Hindlimb muscle (tissue), 1 donor: ENCODE measurements at places on chromosomes 3 and 15. TPM values are rescaled to one million over a fixed set of nuclear protein-coding genes. Genes with fewer than 3 reads are reported as not detected.

DNA sequence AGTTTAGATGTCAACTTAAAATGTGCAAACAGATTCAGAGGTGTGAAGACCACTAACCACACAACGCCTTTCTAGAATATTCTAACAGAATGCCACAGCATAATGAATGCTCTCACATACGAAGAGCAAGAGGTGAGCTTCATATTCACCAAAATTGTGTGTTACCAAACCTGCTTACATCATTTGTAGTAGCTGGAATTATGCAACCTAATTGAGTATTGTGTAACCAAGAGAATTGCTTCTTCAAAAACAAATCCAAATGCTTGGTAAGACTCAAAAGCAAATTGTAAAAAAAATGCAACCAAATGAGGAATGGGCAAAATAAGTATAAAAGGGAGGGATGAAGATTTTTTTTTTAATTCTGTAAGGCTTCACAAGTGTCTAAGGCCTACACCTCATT is 160.7 kb downstream of the TAFA4 start:
- DNase-seq = no peak

ACTC1 gene
- 8,600 TPM for polyA plus RNA-seq

GRCh38 chr3:128879991-128880390 is 571 bp downstream of the ACAD9 start:
- DNase-seq = no peak

- no peak for DNase-seq
Measured at GRCh38 chr3:69993757-69994156, 5.8 kb upstream of the SAMMSON start.

- DNase-seq = no peak
Measured at GRCh38 chr15:92907896-92908712, 8.0 kb downstream of the CHD2 start.

- no peak for DNase-seq
Measured at GRCh38 chr15:62071711-62072308, 5.0 kb downstream of the C2CD4A start.

- no peak for DNase-seq
Measured at GRCh38 chr3:56914646-56915045, 112.9 kb upstream of the ARHGEF3 start.

DNA sequence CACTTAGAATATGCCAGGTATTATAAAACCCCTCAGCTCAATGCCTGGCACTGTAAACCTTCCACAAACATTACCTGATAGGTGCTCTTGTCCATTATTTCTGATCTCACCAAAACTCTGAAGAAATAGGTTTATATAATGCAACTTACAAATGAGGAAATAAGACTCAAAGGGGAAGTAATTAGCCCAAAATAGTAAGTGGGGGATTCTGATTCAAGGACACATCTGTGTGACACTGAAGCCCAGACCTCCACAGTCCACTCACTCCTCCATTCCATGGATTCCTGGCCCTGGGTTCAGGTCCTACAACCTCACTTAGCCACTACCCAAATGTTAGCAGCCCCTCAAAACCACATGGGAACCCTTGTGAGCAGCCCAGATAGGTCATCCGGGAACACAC is 49.9 kb downstream of the TRANK1 start:
- DNase-seq = no peak

DNA sequence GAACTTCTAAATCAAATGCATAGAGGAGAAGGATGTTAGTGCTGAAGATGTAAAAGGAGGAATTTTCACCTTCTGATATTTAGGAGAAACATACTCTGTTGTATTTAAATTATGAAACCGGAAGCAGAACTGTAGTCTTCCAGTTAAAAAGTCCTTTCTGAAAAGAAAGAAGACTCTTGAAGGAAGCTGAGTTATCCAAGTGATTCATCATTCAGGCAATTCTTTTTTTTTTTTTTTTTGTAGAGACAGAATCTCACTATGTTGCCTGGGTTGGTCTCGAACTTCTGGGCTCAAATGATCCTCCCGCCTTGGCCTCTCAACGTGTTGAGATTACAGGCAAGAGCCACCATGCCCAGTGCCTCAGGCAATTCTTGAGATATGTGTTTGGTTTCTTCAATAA is 424.8 kb upstream of the TPM1 start:
- DNase-seq = no peak

- no peak for DNase-seq
Measured at GRCh38 chr3:37995652-37996641, 5.4 kb downstream of the VILL start.

DNA sequence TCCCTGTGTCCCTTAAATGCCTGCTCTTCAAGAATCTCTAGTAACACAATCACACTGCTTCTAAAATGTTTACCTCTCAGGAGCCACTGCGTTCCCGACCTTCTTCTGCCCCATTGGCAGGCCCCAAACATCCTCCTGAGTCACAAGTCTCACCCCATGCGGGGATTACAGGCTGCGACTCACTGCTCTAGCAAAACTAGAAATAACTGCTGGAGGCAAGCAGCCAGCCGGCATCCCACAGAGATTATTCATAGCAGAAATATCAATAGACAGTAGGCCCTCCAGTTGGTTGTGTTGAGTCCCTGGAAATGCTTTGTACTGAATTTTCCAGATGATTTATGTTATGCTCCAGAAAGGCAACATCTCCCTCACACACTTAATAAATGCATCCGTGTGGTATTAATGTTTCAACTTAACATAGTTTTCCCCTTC is 64.8 kb downstream of the RFTN1 start:
- peak; percentile 34 for DNase-seq

- DNase-seq = peak; percentile 19
Measured at GRCh38 chr3:130839813-130840212, 54.1 kb upstream of the ATP2C1 start.

SCN11A gene
- 4.0 TPM for polyA plus RNA-seq

DNA sequence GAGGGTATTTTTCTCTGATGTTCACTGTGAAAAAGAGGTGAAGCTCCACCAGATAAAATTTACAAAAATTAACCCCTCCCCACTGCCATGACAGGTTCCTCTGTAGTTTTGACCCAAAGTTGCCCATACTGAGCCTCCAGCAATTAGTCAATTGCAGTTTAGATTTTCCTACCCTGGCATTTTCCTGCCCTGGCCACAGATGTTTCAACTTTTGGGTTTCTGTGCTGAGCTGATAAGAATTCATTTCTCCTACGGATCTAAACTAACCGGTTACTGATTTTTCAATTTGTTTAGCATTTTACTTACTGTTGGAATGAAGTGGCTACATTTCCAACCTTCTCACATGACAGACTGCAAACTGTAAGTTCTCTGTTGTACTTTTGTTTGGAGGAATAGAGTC is 1346.1 kb upstream of the EPHA6 start:
- DNase-seq = no peak

DNA sequence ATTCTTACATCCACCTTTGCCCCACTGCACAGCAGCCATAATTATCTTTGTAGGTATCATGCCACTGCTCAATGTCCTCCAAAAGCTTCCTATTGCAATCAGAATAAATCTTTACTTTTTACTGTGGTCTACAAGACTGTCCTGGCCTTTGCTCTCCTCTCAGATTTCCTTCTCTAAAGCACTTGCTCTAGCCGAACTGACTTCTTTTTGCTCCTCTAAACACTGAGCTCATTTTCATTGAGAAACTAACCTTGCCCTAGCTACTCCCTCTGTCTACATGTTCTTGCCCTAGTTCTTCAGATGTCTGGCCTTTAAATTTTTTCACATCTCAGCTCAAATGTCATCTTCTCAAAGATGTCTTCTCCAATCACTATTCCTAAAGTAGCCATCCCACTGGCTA is 342.8 kb downstream of the TBC1D5 start:
- no peak for DNase-seq

EXOSC7 gene
- polyA plus RNA-seq = 42.1 TPM

MYZAP gene
- polyA plus RNA-seq = 2.7 TPM

GRCh38 chr3:26437678-26438077 is 184.9 kb upstream of the LRRC3B start:
- no peak for DNase-seq

TM4SF1 gene
- polyA plus RNA-seq = 34.4 TPM

TMEM212 gene
- 0.15 TPM for polyA plus RNA-seq

A4GNT gene
- not detected for polyA plus RNA-seq

- no peak for DNase-seq
Measured at GRCh38 chr3:25603703-25604102, 61.0 kb downstream of the TOP2B start.

HACD2 gene
- polyA plus RNA-seq = 14.0 TPM

ZMYND10 gene
- 1.4 TPM for polyA plus RNA-seq

DNA sequence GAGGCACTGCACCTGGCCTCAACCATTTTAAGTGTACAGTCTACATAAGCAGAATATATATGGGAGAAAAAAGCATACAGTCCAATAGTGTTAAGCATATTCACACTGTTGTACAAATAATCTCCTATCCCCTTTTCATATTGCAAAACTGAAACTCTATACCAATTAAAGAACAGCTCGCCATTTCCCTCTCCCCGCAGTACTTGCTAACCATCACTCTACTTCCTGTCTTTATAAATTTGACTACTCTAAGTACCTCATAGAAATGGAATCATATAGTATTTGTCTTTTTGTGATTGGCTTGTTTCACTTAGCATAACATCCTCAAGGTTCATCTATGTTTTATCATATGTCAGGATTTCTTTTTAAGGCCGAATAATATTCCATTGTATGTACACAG is 21.6 kb upstream of the TASOR start:
- DNase-seq = no peak

- no peak for DNase-seq
Measured at GRCh38 chr3:154050766-154051165, 70.4 kb upstream of the ARHGEF26 start.

DNA sequence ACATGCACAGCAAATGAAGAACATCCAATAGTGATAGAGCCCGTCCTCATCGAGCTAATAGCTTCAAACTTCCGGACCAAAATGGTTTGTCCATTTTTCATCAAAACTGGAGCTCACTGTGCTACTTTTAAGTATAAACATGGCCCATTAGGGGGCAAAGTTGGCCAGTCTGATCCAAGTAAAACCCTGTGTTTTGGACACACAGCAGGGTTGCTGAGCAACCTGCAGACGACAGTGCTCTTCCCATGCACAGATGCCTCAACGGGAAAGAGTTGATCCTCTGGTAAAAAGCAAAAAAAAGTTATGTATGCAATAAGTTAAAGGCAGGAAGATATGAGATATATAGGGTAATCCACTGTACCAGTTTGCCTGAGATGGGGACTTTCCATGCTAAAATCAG is 244.0 kb upstream of the THBS1 start:
- no peak for DNase-seq

- no peak for DNase-seq
Measured at GRCh38 chr15:89587955-89588354, 12.7 kb downstream of the TICRR start.

DNA sequence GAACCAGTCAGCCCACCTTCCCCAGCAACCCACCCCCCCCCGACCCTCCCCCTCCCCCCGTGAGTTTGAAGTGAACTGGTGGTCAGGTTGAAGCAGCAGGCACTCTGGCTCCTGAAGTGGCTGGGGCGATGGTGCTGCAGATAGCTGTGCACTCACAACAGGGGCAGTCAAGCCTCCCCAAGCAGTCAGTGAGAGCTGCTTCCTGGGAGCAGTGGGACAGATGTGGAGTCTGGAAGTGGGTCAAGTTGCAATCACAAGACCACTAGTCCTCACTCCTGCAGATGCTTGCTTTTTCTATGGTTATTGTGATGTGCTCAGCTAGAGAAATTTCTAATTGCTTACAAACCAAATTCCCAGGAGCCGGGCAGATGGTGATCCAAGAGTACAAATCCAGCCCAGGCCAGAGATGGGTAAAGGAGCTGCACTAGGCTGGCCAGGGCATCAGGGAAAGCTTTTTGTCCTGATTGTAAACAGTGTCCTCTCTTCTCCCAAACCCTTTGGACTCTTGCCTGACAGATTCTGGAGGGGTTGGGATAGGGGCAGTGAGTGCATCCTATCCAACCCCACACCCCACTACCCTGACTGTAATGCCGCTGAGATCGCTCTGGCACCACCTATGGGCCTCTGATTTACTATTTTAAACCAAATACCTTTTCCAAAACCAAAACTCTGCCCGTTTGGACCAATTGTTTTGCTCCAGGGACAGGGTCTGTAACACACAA is 9.8 kb upstream of the CLPX start:
- DNase-seq = peak; percentile 79

DUOXA2 gene
- not detected for polyA plus RNA-seq

DAZL gene
- polyA plus RNA-seq = not detected

ACP3 gene
- 0.81 TPM for polyA plus RNA-seq

- no peak for DNase-seq
Measured at GRCh38 chr3:16140116-16140893, 34.2 kb upstream of the GALNT15 start.

GRCh38 chr15:83854321-83854720 is 200.4 kb downstream of the ADAMTSL3 start:
- no peak for DNase-seq

- no peak for DNase-seq
Measured at GRCh38 chr3:185732782-185733181, 92.1 kb downstream of the IGF2BP2 start.

GRCh38 chr3:131299836-131300235 is 81.7 kb upstream of the NUDT16 start:
- DNase-seq = no peak

- DNase-seq = no peak
Measured at GRCh38 chr3:152105446-152105845, 163.3 kb upstream of the MBNL1 start.

DNA sequence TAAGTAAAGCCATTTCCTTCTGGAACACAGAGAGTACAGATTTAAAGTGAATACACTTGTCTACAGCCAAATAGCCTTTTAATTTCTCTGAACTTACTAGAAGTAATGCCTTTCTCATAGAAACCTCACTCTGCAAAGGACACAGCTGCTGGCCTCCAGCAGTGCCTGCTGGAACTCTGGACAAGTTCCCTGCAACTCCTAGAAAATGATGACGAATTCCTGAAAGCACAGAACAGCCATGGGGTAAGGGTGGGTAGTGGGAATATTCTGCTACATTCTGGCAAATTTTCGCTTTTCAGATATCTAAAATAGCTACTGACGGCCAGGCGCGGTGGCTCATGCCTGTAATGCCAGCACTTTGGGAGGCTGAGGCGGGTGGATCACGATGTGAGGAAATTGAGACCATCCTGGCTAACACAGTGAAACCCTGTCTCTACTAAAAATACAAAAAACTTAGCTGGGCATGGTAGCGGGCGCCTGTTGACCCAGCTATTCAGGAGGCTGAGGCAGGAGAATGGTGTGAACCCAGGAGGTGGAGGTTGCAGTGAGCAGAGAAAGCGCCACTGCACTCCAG is 34.4 kb downstream of the RYK start:
- no peak for DNase-seq

GRCh38 chr3:9225268-9225667 is 24.2 kb downstream of the SRGAP3 start:
- no peak for DNase-seq

- no peak for DNase-seq
Measured at GRCh38 chr3:99659951-99660350, 21.6 kb downstream of the COL8A1 start.

KY gene
- polyA plus RNA-seq = 96.9 TPM

KBTBD12 gene
- 19.4 TPM for polyA plus RNA-seq

FEZF2 gene
- not detected for polyA plus RNA-seq

SLC51A gene
- 7.8 TPM for polyA plus RNA-seq

PPM1L gene
- 12.6 TPM for polyA plus RNA-seq

GRCh38 chr3:89419647-89420241 is 312.3 kb downstream of the EPHA3 start:
- DNase-seq = no peak
